Dermis blood vessel endothelial cell (primary cell): ENCODE measurements at places on chromosomes 2 and 18. TPM values are rescaled to one million over a fixed set of nuclear protein-coding genes. Genes with fewer than 3 reads are reported as not detected.

DNA sequence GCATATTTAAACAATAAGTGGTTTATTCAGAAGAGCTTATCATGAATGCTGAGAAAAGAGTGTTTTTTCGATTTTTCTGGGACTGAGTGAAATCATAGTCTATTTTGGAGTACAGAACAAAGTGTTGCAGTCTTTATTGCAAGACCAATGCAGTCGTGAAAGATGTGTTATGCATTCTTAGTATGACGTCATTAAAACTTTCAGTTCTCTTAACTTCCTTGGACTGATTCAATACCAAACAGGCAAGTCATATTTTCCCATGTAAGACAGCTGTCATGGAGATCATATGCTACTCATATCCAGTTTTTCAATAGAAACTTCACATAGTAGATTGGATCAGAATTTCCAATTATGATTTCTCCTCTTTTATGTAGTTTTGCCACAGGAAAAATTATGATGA lies 92.6 kb downstream of the RIT2 start:
- no peak for DNase-seq

GRCh38 chr18:32301976-32302743 lies 112.3 kb downstream of the MEP1B start:
- peak; percentile 14 for DNase-seq

GRCh38 chr2:149000158-149000938 lies 38.2 kb upstream of the LYPD6B start:
- DNase-seq = no peak

Gene RAX
- not detected in 2 replicates for total RNA-seq

DNA sequence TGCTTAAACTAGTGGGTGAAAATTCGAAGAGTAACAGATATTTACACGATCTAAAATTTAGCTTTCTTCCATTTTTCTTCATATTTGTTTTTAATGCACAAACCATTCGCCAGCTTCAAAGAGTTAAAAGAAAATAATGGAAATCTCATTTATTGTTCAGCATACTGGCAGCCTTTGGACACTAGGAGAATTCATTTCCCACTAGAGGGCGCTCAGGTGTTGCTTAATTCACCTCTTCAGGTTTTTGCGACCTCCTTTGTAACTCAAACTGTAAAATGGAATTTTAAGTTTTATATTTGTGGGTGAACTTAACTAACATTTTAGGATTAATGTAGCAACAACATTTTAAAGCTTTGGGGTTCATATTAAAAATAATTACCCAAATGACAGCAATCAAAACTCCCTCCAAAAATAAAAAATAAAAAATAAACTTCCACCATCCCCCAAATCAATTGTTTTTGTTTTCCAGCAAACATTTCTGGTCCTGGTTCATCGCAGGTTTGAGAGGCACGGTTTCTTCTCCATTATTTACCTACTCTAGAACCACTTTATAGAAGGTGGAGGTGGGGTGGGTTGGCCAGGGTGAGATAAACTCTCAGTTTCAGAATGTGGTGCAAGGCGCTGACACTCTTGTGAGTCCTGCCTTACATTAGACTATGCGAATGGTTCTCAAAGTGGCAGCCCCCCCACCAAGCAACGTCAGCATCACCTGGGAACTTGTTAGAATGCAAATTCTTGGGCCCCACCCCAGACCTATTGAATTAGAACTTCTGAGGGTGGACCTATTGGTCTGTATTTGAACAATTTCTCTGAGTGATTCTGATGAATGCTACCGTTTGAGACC lies 24.7 kb upstream of the PNPT1 start:
- peak; percentile 88 for DNase-seq

DNA sequence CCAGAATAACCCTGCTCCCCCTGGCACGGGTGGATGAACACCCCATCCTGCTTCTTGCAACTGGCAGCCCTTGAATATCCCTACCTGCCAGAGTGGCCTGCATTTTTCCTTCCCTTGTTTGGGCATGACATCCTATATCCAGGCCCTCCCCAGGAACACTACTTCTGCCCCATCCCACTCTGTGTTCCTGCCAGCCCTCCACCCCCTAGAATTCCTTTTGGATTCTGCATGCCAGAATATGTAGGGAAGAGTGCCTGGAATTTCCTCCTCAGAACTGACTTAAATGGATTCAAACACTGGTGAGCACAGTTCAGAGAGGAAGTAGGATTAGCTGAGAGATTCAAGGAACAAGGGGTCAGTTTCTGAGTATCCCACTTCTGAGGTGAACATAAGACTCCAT lies 123.5 kb upstream of the PELI1 start:
- DNase-seq = peak; percentile 92

Gene STAT4
- 0.51 and 1.6 TPM in 2 replicates for total RNA-seq

Gene GALM
- total RNA-seq = 6.3 and 18.2 TPM in 2 replicates

DNA sequence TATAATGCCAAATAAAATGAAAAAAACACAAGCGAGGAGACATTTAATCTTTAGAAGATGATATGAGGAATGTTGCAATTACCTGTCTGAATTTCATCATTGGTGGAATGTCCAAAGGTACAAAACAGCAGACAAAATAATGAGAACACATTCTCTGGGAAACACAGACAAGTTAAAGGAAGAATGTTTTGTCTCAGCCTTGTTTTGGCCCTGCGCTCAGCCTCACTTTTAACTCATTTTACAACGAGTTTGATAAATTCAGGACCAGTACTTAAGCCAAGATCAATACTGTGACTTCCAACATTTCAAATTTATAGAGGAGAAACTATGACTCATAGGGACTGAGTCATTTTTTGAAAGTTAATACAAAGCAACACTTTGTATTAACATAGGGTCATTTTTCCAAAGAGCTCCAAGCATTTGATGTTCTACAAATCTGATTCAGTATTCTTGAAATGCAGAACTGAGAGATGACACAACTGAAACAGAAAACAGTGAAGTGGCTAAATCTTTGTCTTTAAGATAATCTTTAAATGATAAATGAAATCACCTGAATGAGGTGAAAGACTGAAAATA lies 833.2 kb upstream of the CHAC2 start:
- DNase-seq = no peak

GRCh38 chr2:121071034-121071504 lies 213.9 kb downstream of the TFCP2L1 start:
- peak; percentile 58 for DNase-seq

Gene MYO7B
- 0.09 TPM in 1 of 2 replicates, not detected in the other for total RNA-seq

Gene WNT10A
- under 0.01 and 0.05 TPM in 2 replicates for total RNA-seq

DNA sequence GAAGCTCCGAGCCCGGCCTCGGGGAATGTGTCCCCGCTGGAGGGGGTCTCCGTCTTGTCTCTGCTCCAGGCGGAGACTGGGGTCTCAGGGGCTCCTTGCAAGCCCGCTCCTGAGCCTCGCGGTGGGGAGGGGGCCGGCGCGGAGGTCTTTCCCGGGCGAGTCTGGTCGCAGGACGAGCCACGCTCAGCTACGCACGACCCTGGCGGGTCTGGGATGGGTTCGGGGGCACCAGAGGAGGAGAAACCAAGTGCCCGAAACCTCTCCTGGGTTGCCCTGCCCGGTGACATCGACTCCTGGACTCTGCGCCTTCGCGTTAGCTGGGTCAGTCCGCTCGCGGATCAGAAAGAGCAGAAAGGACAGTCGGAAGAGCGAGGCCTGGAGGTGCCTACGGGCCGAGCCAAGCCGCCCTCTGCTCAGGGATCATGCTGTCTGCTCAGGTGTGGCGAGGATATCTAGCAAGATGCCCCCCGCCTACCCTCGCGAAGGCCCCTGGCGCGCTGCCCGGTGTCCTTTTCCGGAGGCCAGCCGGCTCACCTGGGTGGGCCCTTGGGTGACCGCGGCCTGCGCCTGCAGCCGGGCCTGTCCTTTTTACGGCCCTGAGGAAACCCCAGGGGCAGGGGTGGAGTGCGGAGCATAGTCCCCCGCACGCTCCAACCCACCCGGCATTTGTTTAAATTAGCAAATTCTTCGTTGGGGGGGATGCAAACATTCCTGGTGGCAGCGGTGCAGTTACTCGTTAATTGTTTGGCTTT lies 58.7 kb downstream of the SNORC start:
- DNase-seq = no peak

DNA sequence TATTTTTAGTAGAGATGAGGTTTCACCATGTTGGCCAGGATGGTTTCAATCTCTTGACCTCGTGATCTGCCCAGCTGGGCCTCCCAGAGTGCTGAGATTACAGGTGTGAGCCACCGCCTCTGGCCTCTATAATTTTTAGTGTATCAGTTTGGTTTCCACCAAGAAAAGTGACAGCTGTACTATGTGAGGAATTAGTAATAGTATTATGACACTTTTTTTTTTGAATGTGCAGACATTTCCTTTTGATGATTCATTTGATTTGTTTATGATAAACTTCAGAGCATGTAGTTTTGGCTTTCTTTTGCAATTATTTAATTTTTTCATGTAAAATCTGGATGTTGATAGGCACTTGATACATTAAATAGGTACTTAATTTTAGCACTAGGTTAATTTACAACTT lies 61.5 kb downstream of the PTPN4 start:
- peak; percentile 55 for DNase-seq

Gene CHRNA1
- total RNA-seq = 0.51 TPM in 2 replicates

GRCh38 chr18:22113144-22113844 lies 56.1 kb upstream of the GATA6 start:
- no peak for DNase-seq

DNA sequence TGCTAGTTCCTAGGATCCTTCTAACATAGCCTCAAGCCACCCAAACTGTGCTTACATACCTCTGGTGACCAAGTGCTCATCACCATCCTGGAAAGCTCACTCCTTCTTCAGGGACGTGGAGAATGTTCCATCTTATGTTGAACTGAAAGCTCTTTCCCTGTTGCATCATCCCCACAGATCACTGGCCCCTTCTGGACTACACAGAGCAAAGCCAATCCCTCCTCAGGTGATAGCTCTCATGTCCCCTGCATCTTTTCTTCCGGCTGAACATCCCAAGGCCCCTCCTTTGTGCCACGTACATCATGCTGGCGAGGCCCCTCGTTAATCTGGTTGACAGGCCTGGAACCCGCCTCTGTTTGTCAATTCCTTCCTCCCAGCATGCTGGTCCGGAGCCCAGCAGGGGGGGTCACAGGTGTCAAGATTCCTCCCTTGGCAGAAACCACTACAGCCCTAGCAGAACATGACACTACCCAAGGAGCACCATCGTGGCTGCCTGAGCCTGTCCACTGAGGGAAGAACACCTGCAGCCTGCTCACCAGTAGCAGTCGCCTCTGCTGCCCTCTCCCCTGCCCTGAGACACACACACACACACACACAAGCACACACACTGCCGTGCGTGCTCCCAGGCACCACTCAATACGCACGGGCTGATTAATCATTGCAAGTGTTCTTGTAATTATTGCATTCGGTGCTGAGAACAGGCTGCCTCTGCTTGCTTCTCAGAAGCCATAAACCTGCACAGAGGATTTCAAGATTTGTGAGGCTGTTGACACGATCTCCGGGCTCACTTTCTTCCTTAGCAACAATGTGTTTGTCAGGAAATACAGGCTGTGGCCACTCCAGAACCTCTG lies 6.3 kb upstream of the KCNK3 start:
- peak; percentile 4 for DNase-seq

- no peak for DNase-seq
Measured at GRCh38 chr2:73451263-73451972, 65.8 kb downstream of the ALMS1 start.

- DNase-seq = no peak
Measured at GRCh38 chr2:136255648-136256461, 137.9 kb upstream of the CXCR4 start.

- DNase-seq = peak; percentile 52
Measured at GRCh38 chr18:58671632-58672564, 633 bp downstream of the MALT1 start.

Gene POTEC
- total RNA-seq = not detected in 2 replicates

Gene NEB
- 1.0 and 1.2 TPM in 2 replicates for total RNA-seq

Gene NPPC
- total RNA-seq = 0.17 TPM in 1 of 2 replicates, not detected in the other

Gene WDCP
- total RNA-seq = 11.4 and 13.3 TPM in 2 replicates

DNA sequence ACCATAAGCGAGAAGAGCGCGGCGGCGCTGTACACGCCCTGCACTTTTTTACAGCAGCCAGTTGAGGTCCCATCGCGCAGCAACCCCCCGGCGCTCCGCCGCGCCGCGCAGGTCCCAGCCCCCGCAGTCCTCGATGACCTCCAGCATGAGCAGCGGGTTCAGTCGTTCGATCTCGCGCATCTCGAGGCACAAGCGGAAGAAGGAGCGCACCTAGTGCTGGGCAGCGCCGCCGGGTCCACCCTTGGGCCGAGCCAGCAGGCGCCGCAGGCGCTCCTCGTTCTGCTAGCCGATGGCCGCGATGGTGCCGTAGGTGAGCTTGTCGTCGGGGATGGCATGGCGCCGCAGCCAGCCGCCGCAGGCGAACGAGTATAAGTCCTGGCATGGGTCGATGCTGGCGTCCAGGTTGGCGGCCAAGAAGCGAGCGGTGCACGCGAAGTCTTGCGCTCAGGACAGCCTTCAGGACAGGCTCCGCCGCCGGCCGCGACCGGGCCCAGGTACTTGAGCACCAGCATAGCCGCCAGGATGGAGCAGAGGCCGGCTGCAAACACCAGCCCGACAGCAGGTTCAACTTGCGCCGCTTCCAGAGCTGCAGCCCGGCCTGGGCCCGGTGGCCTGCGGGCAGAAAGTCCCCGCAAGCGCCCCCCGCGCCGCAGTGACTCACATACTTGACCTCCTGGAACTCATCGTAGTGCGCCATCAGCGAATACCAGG lies 8.3 kb downstream of the ALPP start:
- DNase-seq = peak; percentile 26

Gene TMEM247
- not detected in 2 replicates for total RNA-seq

Gene SERPINB3
- 0.17 TPM in 1 of 2 replicates, not detected in the other for total RNA-seq

Gene HOXD4
- 6.1 and 8.8 TPM in 2 replicates for total RNA-seq

Gene MREG
- 2.0 and 3.9 TPM in 2 replicates for total RNA-seq

DNA sequence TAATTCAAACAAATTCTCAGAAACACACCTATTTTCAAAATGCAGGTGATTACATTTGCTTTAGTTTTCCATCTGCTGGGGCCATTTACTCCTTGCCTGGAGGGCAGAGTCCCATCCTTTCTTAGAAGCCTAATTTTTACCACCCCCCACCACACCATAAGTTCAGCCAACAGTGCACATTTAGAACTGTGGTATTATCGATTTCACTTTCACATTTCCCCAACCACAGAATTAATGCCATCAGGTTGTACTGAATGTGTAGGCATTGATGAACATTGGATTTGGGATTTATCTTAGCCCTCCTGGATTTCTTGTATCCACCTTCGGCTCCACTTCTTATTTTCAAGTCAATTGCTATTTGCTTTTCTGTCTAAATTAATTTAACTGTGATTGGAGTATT lies 4.5 kb downstream of the SCYGR3 start:
- no peak for DNase-seq

GRCh38 chr2:3780477-3781402 lies 77.4 kb downstream of the DCDC2C start:
- peak; percentile 78 for DNase-seq

Gene CHRND
- not detected in 2 replicates for total RNA-seq

DNA sequence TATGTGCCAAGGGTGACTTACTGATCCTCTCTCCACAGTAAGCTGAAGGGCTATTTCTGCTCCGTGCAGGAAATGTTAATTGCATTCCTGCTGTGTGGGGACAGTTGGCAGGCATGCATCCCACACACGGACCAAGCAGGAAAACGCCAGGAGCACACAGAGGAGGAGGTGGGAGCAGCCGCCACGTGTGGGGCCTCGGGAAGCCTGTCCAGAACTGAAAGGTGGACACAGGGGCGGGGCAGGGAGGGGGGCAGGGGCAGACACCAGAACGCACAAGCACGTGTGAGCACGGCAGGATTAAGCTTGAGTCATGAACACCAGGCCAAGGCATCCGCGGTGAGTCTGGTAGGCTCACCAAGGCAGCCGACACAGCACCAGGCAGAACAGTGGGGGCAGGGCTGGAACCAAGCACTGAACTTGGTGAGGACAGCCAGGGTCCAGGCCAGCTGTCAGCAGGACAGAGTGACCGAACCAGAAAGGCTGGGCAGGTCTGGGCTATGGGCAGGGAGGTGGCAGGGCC lies 177.1 kb downstream of the EIPR1 start:
- peak; percentile 30 for DNase-seq

Gene LHCGR
- not detected in 2 replicates for total RNA-seq

- no peak for DNase-seq
Measured at GRCh38 chr2:29113891-29114321, 1.3 kb upstream of the CLIP4 start.

Gene LRATD1
- total RNA-seq = 1.7 and 2.4 TPM in 2 replicates
